ENCODE measurements at places on chromosomes 6 and 20.

DNA sequence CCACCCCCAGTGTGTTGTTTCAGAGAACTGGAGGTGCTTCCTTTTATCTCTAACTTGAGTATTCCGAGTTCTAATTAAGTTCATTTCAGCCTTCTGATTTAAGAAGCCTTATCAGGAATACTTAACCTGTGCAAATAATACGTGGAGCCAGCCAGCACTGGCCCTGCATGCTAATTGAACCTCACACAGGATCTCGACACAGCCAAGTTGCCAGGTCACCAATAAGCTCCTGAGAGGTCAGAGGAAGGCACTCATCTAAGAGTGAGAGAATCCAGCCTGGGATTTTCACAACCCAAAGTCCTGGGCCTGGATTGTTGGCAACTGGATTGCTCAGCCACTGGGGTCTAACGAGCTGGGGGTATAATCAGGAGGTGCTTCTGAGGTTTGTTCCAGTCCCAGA, 157.7 kb upstream of the LRFN2 start:
- DNase-seq: no peak

DNA sequence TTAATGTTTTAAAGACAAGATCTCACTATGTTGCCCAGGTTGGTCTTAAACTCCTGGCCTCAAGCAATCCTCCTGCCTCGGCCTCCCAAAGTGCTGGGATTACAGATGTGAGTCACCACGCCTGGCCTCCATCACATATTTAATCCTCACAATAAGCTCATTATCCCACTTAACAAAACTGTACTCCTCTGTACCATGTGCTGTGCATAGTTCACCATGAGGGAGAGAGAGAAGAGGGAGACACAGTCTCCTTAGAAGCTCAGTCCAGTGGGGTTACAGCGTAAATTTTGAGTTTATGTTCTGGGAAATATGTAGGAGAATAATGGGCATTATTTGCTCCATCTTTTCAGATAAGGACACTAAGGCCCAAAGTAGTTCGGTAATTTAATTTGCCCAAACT, 7.9 kb upstream of the CPNE5 start:
- no peak for DNase-seq

GRCh38 chr6:164911873-164912580, 397.4 kb downstream of the C6orf118 start:
- DNase-seq: no peak

GRCh38 chr6:142189057-142189456, 42.0 kb downstream of the VTA1 start:
- DNase-seq: no peak

DNA sequence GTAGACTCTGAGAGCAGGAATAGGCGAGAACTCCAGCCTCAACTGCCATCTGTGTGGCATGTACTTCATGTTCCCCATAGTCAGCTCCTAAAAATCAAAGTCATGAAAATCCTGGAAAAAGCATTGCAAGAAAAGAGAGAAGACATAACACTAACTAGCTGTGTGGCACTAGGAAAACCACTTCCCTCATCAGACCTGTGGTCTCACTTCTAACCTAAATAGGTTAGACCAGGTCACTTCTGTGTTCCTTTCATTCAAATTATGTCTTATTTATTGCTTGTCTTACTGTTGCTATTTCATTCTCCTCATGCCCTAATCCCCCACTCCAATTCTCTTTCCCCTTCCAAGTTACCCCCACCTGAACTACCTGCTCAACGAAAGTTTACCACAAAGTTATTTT, 70.2 kb downstream of the TNFRSF21 start:
- DNase-seq: no peak

DNA sequence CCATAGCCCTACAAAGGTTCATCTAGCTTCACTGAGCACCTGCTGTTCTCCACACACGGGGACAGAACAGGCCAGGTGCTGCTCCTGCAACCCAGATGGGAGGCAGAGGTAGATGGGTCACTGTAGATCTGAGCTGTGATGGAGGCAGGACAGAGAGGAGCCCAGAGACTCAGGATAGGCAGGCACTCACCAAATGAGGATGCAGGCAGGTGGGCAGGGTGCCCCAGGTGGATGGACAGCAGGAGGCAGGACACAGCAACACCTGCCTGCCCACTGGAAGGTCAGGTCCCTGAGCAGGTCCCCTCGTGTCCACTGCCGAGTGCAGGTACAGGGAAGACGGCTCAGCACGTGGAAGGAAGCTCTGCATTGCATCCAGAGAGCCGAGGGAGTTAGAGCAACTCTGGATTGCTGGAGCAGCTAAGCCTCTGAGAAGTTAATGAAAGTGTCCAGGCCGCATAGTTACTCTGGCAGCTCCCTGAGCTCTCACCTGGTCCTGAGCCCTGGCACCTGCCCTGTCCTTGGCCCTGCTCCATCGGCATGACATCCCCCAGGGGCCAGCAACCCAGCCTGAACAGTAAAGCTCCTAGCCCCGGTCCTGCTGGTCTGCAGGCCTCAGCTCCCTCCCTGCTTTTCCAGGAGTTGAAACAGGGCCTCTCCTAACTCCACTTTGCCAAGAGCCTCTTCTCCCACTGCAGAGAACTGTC, 4.9 kb upstream of the YTHDF1 start:
- no peak for DNase-seq

GRCh38 chr6:27318973-27319372, 6.9 kb upstream of the POM121L2 start:
- no peak for DNase-seq

DNA sequence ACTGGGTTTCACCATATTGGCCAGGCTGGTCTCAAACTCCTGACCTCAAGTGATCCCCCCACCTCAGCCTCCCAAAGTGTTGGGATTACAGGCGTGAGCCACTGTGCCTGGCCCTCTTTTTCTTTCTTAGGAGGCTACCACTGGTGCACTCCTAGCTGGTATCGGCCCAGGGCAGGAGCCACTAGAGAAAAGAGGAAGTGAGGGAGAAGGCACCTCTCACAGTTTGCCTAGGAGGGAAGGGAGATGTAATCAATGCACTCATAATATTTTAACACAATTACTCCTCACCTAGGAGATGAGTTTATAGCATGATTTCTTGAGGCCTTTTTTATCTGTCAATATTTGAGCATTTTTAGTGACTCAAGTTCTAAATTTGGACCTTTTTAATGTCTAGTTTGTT, 189.0 kb upstream of the SOX4 start:
- no peak for DNase-seq

- DNase-seq: no peak
Measured at GRCh38 chr6:3278691-3279090, 19.9 kb downstream of the PSMG4 start.

DNA sequence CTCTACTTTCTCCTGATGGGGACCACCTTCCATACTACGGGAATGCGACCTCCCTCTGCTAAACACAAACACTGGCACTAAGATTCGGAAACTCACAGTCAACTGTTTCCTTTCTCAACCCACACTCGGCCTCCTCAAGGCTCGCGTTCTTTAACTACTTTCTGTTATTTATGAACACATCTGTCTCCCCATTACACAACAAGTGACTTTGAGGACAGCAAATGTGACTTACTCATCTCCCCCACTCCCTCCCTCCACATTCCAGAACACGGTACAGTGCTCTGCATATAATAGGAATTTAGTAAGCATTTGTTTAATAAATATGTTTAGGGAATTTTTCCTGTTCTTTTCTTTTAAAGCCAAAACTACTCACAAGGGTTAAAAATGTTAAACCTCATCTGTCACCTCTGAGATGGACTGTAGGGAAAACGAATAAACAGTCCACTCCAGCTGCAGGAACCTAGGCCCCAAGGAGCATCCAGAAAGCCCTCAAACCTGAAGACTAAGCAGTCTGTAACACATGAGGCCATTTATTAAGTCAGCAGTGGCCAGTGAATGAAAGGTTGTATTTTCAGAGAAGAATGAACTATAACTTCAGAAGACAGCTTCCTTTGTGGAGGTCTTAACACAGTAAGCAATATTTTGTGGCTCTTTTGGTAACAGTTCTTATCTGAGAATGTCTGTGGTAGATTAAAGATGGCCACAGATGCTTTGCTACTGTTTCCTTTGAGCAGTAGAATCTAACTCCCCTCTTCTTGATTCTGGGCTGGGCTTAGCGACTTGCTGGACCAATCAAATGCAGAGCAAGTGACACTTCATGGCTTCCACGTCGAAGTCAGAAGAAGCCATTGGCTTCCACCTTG, 209.6 kb upstream of the DTNBP1 start:
- DNase-seq: no peak

All from BJ (cell line).